ENCODE measurements at places on chromosomes 4 and X.

- no peak for DNase-seq
Observed at GRCh38 chr4:170305627-170306026, 215.9 kb upstream of the AADAT start.

DNA sequence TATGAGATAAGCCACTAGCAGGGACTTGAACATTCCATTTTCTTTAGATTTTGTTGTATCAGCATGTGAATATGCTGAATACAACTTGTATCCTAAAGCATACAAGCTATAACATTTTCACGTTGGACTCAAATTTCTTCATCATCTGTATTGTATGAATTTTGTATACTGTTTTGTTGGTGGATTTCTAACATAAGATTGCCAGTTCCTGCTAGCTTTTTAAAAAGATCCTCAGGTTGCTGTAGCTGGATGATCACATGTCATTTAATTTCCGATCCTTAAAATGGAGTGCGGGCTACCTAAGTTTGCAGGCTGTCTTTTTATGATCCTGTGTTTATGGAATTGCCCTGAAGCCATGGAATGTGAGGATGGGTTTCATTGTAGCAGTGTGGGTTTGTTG lies 6.9 kb downstream of the PDLIM5 start:
- no peak for DNase-seq

DNA sequence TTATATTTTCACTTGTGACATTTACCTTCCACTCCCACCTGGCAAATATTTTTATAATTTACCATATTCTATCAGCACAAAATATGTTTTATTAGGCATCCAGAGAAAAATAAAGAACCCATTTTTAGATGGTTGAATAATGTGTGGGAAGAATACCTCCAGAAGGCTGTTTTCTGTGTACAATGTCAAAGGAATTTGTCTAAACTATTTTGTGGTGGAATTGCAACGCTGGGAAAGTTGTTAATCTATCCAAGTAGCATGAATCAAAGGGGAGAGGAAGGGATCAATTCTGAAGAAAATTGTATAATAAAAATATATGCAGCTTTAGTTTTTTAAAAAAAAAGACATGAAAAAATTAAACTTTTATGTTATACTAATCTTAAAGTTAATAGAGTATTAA lies 706.5 kb downstream of the FSTL5 start:
- DNase-seq, result no peak

- DNase-seq, result no peak
Observed at GRCh38 chr4:142923619-142924018, 77.5 kb upstream of the INPP4B start.

- DNase-seq, result no peak
Observed at GRCh38 chr4:168421055-168421454, 59.2 kb downstream of the DDX60L start.

GRCh38 chrX:126982158-126982557 lies 162.6 kb downstream of the PRR32 start:
- no peak for DNase-seq

- no peak for DNase-seq
Observed at GRCh38 chr4:122911588-122911987, 10.8 kb downstream of the NUDT6 start.

- peak; percentile 85 for DNase-seq
Observed at GRCh38 chrX:54495814-54496516, at the start of gene FGD1. Gene FGD1, minus strand, starts transcription at chrX:54496234. Its CDS starts 802 bp downstream, at chrX:54495432.

GRCh38 chrX:41933546-41933945 lies 10.2 kb upstream of the CASK start:
- no peak for DNase-seq

- no peak for DNase-seq
Observed at GRCh38 chrX:74349387-74349786, 45.4 kb downstream of the ZCCHC13 start.

DNA sequence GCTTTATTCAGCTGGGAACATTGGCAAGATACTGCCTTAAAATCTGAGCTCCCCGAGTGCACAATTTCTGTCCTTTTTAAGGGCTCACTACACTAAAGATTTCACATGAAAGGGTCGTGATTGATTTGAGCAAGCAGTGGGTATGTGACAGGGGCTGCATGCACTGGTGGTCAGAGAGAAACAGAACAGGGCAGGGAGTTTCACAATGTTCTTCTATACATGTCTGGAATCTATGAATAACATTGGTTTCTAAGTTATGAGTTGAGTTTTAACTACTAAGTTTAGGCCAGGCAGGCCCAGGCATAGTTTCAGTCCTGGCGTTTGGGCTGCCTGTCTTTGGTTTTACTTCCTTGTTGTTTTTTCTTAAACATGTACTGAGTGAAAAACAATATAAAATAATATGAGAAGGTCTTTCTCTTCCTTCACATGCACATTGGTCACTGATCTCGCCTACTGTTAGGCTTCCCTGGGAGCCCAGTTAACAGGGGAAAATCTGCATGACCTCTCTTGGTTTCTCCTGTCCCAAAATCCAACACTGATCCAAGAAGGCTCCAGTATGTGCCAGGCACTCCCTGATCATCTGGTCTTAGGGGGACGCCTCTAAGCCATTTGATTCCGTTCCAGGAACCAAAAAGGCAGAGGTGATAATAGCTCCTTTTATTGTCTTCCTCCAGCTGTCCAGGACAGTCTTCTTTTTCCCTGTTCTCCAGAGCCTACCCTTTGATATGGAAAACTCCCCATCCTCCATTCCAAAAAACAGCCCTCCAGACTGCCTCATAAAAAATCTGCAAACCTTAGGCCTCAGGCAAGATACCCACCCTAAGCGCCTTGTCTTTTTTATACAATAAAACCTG lies at the start of gene UGT2B17:
TSS of gene UGT2B17 (minus strand) at position 51 of the 854 bp plus-strand sequence. CDS start 7,838 bp downstream, outside the sequence.
- DNase-seq, result no peak

GRCh38 chr4:168129046-168129772 lies 36.9 kb downstream of the ANXA10 start:
- DNase-seq, result peak; percentile 25

- DNase-seq, result no peak
Observed at GRCh38 chrX:30259927-30260326, 13.0 kb downstream of the MAGEB1 start.

- DNase-seq, result no peak
Observed at GRCh38 chr4:176444741-176445140, 125.0 kb downstream of the SPCS3 start.

DNA sequence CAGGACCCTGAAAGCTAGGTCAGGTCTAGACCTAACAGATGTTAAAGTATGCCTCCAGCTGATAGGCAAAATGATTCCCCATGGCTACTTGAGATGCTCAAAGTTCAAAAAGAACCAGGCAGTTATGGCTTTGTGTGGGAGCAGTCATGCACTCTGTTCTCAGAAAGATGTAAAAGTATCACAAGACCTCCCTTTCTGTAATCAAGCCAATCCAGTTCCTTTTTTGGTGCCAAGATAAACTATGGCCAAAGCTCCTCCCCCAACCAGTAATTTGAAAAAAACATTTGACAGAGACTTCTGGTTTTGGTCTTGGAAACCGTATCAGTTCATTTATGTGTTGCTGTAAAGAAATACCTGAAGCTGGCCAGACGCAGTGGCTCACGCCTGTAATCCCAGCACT lies 340.9 kb downstream of the CHIC1 start:
- DNase-seq, result no peak

DNA sequence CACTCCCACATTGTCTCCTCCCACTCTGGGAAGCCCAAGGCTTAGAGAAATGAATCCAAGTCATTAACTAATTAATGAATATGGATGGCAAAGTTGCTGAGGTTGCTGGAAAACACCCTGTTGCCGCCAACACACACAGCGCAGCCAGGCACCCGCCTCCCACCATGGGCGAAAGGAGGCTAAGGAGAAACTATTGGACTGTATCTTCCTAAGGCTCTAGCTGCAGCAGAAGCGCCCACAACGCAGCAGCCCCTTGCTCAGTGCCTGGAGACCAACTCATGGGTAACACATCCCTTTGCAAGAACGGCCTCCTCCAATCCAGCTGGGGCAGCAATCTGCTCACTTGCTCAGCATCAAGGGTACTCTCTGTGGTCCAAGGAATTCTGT lies 34.2 kb downstream of the TSC22D3 start:
- no peak for DNase-seq

GRCh38 chr4:5955856-5956255 lies 62.4 kb downstream of the C4orf50 start:
- no peak for DNase-seq

GRCh38 chr4:53705972-53706371 lies 114.7 kb upstream of the LNX1 start:
- DNase-seq, result no peak

- DNase-seq, result no peak
Observed at GRCh38 chr4:38415682-38416081, 248.3 kb upstream of the KLF3 start.

DNA sequence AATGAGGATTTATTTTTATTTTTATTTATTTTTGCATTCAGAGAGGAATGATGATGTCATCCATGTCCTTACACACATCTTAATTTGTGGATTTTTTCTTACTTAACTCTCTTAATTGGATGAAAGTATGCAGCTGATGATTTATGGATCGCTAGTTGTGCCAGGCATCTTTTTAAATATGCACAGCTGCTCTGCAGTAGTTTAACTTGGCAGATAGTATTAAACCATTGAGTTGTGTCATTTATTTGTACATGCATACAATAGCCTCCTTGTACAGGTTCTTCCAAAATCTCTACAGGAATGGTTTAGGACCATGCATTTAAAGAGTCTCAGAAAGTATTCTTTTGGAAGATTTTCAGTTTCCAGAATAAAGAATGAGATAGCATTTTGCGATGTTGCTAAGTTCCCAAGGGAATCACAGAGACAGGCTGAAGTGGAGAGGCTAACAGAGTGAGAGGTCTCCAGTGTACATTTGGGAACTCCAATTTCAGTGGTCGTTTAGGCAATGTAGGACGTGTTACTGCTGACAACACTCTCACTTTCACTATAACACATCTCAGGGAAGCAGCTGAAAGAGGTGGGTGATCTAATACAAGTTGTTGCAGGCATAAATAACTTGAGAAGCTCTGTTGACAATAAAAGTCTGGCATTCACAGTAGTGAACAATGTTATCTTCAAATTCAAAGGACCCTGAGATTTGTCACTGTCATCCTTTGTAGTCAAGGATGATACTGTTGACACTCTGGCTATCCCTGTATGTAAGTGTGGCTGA lies 49.9 kb upstream of the SCRG1 start:
- DNase-seq, result no peak

DNA sequence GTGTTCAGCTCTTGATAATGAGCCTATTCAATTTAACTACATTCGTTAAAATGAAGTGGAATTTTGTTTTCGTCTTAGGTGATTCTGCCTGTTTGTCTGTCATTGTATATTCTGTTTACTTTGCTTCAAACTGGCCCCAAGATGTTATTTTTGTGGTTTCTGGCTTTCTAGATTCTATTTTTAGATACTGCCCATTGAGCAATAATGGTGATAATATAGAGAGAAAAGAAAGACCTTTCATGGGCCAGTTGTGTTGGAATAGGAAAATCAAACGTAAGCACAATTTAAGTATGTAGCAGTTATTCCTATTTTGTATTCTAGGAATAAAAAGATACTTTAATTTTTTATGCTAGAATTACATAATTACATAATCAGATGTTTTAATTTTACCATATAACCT lies 4.0 kb downstream of the CDKN2AIP start:
- DNase-seq, result no peak

DNA sequence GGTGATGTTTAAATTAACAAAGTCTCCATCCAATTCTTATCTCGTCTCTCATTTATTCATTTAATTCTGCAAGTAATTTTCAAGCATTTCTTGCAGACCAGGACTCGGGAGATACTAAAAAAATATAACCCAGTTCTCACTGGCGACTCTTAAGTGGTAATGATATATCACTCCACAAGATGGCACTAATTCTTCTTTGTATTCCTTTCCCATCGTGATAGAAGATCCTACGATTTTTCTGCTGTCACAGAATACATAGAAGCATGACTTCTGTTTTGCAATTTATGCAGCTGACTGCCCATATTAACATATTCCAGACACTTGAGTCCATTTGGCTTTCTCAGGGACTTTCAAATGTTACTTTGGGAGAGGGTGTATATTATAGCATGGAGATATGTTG lies 64.0 kb upstream of the FGF13 start:
- peak; percentile 46 for DNase-seq

GRCh38 chrX:125202591-125203248 lies 117.0 kb upstream of the TEX13C start:
- DNase-seq, result peak; percentile 11

DNA sequence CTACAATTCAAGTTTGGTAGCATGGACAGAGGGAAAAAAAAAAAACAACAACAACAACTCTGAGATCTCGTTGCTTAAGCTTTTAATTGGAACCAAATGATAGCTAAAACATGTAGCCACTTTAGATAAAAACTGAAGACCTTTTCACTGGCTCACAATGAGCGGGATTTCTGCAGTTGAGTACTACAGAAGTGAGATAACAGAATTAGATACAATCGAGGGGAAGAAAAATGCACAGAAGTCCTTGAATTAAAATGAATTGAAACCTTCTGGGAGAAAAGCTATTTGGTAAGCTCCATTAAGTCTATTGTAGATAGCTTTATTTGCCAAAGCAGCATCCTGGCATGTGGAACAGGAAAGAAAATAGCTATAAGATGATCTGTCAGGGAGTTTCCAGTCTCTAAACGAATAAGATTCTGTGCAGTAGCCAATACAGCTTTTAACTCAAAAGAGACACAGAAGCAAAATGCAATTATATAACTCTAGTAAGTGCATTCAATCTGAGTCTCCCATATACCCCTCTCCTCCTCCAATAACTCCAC lies 248.5 kb downstream of the ENOX2 start:
- no peak for DNase-seq

- DNase-seq, result no peak
Observed at GRCh38 chrX:7620560-7620959, 222.4 kb upstream of the VCX start.

DNA sequence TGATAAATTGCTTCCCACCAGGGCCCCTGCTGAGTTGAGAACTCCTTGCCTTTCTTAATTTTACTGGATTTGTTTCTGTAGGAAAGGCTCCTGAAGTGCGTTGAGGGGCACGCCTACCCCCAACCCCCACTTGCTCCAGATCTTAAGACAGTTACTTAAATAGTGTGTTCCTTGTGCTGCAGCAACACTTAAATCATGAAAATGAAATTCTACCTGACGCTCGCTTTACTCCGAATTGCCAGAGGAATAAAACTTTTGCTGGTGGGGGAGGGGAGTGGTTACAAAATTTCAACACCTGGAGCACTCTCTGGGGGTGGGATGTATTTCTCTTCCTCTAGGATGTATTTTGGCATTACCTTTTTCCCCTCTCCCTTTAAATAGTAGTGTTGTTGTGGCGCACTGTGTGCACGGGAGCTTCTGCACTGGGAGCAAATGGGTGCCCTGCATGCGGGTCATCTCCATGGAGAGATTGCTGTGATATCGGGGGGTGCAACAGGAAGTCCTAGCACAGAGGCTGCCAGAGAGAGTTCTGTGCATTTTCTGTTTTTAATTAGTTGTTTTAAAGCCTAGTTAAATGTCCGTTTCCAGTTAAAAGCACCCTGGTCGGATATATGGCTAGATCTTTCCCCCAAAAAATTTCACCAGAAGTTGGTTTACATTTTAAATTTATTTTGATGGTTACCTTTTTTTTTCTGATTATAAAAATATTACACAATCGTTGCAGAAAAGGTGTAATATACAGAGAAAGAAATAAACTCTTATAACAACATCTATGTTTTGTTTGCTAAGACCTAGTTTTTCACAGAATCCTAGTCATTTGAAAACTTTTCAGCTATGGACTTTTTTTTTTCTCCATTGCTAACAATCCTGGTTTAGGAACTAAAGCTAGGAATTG lies 207.7 kb downstream of the SOWAHB start:
- DNase-seq, result no peak

- DNase-seq, result no peak
Observed at GRCh38 chrX:110320381-110320987, 2.6 kb upstream of the AMMECR1 start.

All from neural progenitor cell (in vitro differentiated cells).